ENCODE measurements at places on chromosomes 3 and 15. TPM values are rescaled to one million over a fixed set of nuclear protein-coding genes. Genes with fewer than 3 reads are reported as not detected.

Gene CFAP161
- 2.2 TPM for polyA plus RNA-seq

Gene ALDH1A3
- polyA plus RNA-seq, result 1.3 TPM

DNA sequence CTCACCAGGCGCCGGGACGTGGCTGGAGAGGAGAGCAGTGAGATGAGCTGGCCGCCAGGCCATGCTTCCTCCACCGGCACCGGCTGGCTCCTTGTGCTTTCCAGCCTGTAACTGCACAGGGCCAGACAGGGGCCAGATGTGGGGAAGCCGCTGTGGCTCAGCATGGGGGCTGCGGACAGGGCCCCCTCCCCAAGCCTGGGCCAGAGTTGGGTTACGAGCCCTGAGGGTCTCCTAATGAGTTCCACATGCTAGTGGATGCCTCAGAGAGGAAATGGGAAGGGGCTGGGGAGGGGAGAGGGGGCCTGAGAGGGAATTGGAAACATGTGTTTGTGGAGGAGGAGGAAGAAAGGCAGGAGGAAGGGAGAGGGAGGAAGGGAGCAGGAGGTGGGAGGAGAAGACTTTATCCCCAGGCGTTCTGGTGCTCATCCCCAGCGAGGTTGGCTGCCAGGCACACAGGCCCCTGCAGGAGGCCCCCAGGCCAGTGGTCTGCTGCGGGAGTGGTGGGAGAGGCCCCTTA is 11.7 kb upstream of the DUSP7 start:
- DNase-seq, result no peak

DNA sequence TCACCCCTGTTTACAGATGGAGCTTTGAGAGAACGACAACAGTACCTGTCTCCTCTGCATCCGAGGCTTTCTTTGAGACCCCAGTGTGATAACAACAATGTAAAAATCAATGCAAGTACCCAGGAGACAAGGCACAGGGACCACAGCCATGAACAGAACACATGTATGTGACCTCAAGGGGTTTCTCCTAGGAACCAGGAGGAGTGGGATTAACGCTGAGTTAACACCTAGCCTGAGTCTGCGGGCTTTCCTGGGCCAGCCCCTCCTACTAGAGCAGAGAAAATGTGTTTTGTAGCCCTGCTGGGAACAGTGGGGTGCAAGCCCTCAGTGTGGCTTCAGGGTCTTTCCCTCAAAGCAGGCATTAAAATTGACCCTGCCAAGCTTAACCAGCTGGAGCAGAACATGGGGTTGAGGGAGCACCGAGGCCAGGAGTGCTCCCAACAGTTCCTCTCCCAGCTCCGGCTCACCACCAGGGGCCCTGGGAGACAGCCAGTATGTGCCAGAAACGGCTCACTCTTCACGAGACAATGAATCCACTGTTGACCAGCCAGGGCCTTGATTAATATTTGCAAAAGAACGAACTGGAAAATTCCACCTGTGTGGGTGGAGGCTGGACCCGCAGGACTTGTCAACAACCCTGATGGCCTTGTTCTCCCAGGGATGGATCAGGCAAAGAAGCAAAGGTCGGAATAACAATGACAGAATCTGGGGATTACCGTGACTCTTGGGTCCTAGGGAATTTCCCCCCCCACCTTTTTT is 3.6 kb downstream of the CHDH start:
- peak; percentile 32 for DNase-seq

All from right lung (tissue), 10 donors.